ENCODE measurements at places on chromosomes 3 and 15.

- DNase-seq: peak; percentile 46
These were observed 105.0 kb downstream of the MYLK start for GRCh38 chr3:123778991-123779622.

DNA sequence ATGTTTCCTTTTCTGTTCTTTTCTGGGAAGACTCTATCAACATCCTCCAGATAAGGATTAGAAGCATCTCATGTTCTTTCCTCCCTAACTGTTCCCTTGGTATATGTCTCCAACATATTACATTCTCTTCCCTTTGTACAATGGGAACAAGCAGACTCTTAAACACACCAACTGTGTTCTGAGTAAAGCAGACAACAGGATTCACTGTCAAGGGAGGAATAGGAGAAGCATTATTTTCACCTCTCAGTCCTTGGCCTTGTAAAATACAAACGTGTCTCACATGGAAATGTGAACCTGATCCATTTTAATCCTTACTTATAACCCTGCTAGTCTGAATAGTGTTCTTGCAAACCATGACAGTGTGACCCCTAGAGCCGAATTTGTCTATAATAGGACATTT, 19.6 kb downstream of the GYG1 start:
- no peak for DNase-seq

- no peak for DNase-seq
These were observed 59.1 kb upstream of the TOP2B start for GRCh38 chr3:25723802-25724201.

DNA sequence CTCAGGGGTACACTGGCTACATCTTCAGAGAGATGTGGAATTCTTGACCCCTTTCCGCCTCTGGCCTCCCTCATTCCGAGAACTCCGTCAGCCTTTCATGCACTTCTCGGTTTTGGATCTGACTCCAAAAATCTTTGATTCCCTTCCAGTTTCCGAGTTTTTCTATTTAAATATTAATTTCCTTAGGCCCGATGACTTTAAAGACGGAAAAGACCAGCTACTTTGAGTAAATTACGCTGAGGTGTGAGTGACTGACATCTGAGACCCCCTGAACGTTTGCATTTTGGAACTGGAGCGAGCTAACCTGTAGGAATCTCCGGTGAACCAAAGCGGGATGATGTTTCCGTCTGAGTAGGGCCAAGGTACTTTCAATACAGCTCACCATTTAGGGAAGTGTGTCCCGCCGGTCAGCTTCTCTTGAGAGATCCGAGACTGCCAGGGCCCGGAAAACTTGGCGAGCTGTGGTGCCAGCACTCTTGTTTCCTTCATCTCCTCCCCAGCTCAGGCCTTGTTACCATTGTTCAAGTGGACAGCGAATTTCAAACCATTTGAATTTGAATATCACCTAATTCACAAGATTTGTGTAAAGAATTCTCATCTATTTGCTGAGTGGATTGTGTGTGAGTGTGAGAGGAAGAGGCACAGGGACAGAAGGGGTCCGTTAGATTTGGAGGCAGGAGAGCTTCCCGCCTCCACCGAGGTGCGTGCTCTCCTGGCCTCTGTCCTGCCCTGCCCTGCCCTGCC, 5.4 kb downstream of the SOX14 start:
- DNase-seq: no peak

- DNase-seq: no peak
These were observed 34.5 kb upstream of the VILL start for GRCh38 chr3:37955918-37956707.

- no peak for DNase-seq
These were observed 104.4 kb downstream of the RPL22L1 start for GRCh38 chr3:170765419-170766078.

- DNase-seq: no peak
These were observed 29.3 kb downstream of the NGRN start for GRCh38 chr15:90294601-90295269.

DNA sequence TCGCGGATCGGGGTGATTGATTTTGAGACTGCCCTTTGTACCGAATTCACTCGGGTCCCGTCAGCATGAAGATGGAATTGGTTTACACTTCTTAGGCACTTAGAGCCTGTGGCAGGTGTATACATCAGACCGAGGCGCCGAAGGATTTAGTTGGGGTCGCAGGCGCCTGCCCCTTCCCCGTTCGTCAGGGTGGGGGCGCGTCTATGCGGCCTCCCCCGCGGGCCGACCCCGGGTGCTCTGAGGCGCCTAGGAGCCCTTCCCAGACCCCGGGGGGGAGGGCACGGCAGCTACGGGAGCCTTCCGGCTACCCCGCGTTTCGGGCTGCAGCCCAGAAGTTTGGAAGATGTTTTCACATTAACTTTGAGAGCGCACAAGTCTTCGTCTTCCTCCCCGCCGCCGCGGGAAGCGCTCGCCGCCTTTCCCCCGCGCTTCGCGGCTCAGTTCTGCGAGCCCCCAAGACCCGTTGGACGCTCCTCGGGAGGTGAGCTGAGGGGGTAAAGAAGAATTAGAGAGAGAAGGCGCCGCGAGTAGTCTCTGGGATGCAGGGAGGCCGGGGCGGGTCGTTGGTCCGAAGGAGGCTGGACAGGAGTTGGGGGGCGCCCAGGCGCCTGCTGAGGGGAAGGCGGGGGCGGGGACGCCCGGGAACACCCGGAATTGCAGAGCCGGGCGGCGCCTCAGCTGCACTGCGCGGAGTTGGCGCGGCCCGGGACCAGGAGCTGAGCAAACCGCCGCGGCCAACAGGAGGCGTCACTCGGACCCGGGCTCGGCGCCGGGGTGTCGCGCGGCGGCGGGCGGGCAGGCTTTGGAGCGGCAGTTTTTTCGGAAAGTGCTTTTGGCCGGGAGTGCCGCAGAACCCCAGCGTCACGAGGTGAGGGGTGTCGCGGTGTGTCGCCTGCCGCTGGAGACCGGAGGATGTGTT, 780 bp downstream of the TIPARP start:
- peak; percentile 42 for DNase-seq

DNA sequence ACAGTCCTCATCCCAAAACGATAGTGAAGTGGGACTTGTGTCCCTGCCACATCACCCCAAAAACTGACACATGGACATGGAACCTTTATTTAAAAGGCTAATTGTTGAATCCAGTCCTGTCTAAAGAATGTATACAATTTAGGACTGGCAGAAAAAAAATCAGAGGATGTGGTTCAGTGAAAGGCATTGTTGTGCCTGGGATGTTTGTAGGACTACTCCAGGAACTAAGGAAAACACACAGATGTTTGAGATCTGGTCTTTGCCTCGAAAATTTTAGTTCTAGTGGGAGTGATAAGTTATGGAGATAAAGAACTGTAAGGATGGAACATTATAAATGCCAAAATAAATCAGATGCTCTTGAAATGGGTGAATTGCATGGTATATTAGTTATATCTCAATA, 27.2 kb downstream of the VGLL4 start:
- no peak for DNase-seq

- DNase-seq: no peak
These were observed 24.7 kb upstream of the TM4SF4 start for GRCh38 chr3:149449799-149450198.

GRCh38 chr3:196193736-196194541, 17.3 kb downstream of the ZDHHC19 start:
- no peak for DNase-seq

DNA sequence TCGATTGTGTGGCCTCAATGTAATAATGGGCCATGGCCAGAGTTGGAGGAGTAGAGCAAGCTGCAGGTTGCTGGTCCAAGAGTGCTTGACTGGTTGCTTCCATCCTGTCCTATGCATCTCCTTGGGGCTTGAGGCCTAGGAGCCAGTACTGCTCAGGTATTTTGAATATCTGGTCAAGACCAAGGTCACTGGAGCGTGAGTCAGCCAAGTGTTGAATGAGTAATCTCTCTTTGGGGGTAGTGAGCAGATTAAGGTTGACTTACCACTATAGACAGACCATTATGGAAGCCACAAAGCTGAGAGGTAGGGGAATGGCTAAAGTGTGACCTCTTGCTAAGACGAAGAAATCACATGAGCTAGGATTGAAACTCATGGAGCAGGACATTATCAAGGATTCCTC, 9.4 kb upstream of the PARP6 start:
- no peak for DNase-seq

DNA sequence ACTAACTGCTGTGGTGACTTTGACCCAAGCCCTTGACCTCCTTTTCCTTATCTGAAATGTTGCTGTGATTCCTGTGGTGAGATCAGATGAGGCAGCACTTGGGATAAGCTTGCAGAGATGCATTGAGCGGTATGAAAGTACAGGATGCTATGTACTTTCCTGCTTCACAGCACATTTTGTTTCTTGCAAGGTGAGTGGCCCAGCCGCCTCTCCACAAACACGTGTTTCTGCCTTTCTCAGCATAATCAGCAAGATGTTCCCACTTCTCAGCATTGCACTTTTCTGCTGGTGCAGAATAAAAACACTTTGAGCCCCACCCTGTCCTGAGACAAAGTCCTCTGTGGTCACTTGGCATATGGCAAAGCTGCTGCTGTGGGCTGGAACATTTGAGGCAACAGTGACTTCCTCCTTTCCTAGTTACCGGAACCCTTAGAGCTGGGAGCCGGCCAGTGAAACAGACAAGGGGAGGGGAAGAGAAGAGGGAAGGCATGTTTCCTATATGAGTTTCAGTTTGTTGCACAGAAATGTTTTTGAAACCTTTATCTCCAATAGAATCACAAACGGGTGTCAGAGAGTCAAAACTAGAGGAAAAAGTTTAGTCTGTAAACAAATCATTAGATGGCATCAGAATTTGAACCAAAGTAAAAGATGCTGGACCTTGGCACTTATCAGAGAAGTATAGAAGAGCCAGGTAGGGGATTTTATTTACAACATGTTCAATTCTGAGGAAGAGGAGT, 5.0 kb downstream of the NUDT16 start:
- peak; percentile 23 for DNase-seq

DNA sequence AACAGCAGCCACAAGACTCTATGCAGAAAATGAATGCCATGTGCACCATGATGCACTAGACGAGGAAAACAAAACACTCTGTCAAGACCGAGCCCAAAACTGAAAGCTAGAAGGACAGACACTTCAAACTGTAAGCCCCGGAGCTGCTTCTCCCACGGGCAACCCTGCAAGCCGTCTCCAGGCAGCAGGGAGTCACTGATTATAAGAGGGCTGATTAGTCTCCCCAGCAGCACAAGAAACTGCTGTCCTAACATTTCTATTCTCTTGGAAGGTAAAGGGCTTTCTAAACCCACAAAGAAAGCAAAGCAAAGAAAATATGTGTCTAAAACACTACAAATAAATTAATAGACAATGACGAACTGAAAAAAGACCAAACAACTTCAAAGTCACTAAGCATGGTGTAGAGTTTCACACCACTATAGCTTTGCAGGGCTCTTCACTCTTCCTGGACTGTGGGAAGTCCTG, 15.5 kb downstream of the TBC1D2B start:
- DNase-seq: no peak

DNA sequence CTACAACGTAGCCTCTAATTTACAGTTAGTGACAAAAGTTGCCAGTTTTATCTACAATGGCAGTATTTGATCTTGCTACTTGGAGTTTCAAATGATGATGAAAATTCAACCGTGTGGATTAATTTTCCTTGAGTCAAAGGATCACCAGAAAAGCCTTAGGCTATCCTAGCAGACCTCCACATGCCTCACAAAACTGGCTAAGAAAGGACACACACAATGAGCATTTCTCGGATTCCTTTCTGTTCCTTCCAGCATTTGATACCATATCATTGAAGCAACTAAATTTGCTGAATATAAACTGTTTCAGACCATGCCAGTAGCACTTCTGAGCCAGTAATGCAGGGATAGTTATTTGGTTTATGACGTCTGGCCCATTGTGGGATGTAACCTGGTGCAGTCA, 587.4 kb upstream of the MDFIC2 start:
- no peak for DNase-seq

DNA sequence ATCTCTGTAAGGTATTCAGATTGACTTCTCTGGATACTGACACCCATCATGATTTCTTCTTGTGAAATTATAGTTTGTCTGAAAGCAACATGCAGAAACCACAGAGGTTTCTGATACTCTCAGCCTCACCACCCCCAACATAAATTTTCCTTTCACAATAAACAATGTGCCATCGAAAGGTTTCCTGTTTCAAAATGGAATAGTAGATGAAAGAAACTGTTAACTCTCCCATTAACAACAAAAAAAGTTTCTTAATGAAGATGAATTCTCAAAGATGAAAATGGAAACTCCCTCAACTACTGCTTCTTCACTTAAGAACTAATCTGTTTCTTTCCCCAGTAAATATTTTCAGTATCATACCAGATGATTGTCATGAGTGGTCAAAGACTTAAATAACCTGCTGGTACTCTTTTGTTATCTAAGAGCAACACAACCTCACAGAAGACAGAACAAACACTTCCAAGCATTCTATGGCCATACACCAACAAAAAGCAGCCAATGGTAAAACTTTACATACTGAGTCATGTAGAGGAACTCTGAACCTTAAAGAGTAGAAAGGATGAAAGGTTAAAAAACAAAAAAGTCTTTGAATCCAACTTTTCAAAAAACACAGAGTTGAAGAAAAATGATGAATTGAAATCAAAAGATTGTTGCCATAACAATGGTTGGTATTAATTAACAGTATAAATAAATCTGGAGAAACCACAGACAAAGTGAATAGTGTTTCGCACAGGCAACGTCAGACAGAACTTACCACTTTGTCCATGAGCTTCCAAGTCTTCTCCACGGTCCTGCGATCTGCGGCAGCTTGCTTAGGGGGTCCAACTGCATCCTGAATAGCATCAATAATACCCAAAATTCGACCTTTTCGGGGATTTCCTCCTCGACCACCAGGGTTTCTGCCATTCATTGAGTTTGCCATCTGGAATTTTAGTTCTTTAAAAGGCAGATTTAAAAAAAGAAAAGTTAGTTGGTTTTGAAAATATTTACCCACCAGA, 1.9 kb downstream of the CBLB start:
- no peak for DNase-seq

DNA sequence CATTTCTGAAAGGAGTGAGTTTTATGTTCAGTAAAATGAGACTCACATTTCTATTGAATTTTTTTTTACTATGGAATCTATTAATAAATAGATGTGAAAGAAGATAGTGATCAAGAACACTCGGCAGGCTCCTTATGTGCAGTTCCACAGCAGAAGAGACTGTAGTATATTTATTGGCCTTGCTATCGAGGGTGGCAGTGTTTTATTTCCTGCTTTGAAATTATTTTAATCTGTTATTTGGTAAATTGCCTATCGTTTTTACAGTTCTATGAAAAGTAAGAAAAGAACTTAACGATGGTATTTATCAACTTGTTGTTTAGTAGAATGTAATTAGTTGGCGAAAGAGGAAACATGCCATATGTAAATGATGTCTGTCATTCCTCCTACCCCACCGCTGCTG, 238.3 kb downstream of the NLGN1 start:
- no peak for DNase-seq

DNA sequence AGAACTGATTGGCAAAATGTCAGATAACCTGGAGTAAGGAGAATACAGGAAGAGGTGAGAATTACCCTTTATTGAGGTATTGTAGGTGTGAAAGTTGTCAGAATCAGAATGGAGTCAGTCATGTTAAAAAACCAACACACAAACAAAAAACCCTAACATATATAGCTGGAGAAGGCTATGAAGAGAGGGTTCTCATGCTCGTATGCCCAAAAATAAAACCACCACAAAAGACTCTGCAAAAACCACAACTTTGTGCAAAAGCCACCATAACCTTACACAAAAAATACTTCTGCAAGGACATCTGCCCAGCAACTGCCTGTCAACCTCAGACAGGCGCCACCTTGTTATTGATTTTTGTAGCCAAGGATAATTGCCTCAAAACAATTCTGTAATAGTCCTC, 136.0 kb downstream of the CD47 start:
- DNase-seq: no peak

- no peak for DNase-seq
These were observed 322.3 kb downstream of the ARRDC4 start for GRCh38 chr15:98282656-98283332.
